Forelimb muscle (tissue), 1 donor: ENCODE measurements at places on chromosomes 13 and 19. TPM values are rescaled to one million over a fixed set of nuclear protein-coding genes. Genes with fewer than 3 reads are reported as not detected.

- DNase-seq, result no peak
Observed at GRCh38 chr19:53432088-53432661, 391 bp downstream of the ZNF761 start.

DNA sequence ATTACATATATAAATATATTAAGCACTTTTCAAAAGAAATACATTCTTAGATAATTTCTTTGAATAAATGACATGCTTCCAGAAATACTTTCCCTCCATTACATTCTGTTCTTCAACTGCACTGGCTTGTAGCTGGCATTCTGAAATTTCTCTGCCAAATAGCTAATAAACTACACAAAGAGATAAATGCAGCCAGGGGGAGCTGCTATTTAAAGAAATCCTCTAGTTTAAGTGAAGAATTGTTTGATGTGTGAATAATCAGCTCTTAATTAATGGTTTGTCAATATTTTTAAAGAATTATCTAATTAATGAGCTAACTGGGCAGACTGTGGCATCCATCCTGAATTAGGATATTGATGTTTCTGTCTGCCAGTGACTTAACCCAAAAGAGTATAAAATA is 30.7 kb downstream of the SLC7A1 start:
- no peak for DNase-seq

- DNase-seq, result no peak
Observed at GRCh38 chr13:44431150-44431549, 57.5 kb downstream of the SERP2 start.

- no peak for DNase-seq
Observed at GRCh38 chr19:927351-927779, 1.5 kb downstream of the ARID3A start.

GRCh38 chr13:107473253-107473652 is 742.1 kb downstream of the LIG4 start:
- no peak for DNase-seq

DNA sequence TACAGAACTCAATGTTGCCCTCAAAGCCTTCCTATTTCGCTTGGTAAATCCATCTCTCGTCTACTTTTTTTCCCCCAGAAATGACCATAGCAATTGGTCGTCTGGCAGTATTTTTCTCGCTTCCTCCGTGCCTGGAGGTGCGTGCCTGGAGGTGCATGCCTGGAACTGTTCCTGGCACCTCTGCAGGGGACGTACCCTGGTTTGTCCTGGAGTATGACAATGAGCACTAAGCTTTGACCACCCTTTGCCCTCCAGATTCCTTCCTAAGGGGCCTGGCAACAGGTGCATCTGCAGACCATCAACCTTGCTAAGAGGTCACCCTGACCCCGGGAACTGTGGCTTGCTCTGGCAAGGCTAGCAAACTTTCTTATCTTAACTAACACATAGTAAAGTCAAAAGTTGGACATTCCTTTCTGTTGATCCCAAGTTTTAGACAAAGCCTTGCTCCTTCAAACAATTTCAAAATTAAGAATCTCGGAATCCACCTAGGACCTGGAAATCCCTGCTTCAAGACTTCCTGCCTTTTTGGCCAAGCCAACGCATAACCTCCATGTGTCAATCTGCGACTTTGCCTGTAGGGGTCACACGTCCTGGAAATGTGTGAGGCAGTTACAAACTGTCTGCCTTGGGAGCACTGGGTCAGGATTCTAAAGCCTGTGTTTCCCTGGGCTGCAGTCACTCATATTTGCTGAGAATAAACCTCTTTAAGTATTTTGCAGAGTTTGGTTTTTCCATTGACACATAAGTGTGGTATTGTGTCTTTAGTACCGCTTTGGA is 28.8 kb upstream of the TUBGCP3 start:
- DNase-seq, result peak; percentile 20

DNA sequence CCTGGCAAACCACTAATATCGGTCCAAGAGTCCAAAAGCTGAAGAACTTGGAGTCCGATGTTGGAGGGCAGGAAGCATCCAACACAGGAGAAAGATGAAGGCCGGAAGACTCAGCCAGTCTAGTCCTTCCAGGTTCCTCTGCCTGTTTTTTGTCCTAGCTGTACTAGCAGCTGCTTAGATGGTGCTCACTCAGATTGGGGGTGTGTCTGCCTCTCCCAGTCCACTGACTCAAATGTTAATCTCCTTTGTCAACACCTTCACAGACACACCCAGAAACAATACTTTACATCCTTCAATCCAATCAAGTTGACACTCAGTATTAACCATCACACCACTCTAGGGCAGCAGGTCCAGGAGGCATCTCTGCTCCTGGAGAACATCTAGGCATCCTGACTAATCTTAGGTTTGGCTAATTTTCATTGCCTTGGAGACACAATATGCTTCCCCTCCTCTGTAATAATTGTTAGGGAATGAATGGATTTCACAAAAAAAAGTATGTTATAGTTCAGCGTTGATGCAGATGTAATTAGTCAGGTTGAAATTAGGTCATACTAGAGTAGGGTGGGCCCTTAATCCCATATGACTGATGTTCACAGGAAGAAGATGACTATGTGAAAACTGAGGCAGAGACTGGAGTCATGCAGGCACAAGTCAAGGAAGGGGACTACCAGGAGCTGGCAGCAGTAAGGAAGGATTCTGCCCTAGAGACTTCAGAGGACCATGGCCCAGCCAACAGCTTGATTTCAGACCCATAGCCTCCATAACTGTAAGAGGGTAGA is 183.4 kb downstream of the RBM26 start:
- DNase-seq, result no peak

- DNase-seq, result no peak
Observed at GRCh38 chr13:110699148-110700145, 6.5 kb downstream of the CARS2 start.

- DNase-seq, result no peak
Observed at GRCh38 chr13:110855363-110855762, 59.5 kb downstream of the ANKRD10 start.

DNA sequence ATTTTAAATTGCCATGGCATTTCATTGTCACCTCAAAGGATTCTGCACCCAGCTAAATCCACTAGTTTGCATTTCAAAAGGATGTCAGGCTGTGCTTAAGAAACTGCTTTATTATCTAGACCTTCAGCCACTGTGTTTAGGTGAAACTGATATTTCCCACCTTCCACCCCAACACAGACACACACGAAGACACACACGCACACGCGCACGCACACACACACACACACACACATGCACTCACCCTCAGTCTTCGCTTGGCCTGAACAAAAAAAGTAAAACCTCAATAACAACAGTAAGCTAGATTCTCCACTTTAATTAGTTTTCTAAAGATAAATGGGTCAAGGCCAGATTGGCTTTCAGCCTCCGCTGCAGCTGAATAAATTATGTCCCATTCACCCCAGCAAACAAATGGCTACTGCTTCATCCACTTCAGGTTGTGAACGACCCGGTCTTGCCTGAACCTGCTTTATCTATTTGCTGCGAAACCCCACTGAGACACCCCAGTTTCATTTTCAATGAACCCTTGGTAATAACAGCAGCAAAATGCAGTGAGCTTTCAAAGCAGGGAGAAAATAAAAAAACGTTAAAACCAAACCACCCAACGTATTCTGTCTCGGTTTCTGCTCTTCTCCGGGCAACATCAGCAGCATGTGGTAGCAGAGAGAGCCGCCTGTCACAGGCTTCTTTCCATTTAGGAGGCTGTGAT is 166.8 kb downstream of the DCT start:
- no peak for DNase-seq

GRCh38 chr19:36136964-36137686 is 2.7 kb upstream of the CAPNS1 start:
- no peak for DNase-seq

GRCh38 chr13:50250401-50250800 is 235.2 kb downstream of the KCNRG start:
- DNase-seq, result no peak

DNA sequence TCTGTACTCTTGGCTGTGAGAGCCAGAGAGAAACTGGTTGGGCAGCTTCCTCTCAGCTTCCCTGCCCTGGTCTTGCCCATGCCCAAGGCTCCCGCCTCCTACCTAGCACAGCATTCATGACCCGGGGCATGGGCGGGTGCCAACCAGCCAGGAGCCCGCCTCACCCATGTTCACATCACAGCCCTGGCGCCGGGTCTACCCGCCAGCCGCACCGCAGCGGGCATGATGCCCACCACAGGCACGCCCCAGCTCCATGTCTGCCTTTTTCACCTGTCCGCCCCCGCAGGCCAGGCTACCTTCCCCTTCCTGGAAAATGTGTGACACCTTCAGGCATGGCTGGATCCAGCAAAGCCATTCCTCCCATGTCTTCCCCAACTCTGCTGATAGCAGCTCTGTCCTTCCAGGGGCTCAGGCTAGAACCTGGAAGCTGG is 42.1 kb downstream of the PTPRS start:
- DNase-seq, result no peak

DNA sequence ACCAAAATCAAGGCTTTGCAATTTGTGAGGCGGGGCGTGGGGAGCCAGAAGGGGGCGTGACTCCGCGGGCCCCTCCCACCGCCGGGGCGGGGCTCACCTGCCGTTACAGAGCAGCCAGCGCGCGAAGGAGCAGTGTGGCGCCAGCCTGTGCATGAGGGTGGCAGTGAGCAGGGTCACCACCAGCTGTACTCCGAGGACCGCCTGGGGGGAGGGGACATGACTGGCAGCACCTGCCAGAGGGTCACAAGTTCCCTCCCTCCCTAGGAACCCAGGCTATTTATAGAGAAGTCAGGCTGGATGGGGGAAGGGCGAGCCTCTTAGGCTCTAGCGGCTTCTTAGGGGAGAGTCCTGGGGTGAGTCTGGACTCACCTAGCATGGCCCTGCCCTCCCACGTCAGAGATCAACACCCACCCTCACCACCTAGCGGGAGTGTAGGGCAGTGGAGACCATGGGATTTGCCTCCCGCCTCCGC is 3.6 kb downstream of the TMEM161A start:
- no peak for DNase-seq

GRCh38 chr13:58712191-58712590 is 1080.6 kb downstream of the PCDH17 start:
- no peak for DNase-seq

GRCh38 chr13:113586661-113587479 is 2.3 kb downstream of the TFDP1 start:
- no peak for DNase-seq

BRME1 gene
- 3.0 TPM for polyA plus RNA-seq

POSTN gene
- polyA plus RNA-seq, result 1,932 TPM

ZNF91 gene
- polyA plus RNA-seq, result 34.6 TPM

CEACAM20 gene
- not detected for polyA plus RNA-seq

RFX1 gene
- polyA plus RNA-seq, result 5.8 TPM

GFY gene
- polyA plus RNA-seq, result 0.09 TPM

ZNF850 gene
- polyA plus RNA-seq, result 1.1 TPM

PRMT1 gene
- 209 TPM for polyA plus RNA-seq

PTH2 gene
- not detected for polyA plus RNA-seq

TMEM86B gene
- polyA plus RNA-seq, result 2.8 TPM
